ENCODE measurements at places on chromosomes 2 and 18.

DNA sequence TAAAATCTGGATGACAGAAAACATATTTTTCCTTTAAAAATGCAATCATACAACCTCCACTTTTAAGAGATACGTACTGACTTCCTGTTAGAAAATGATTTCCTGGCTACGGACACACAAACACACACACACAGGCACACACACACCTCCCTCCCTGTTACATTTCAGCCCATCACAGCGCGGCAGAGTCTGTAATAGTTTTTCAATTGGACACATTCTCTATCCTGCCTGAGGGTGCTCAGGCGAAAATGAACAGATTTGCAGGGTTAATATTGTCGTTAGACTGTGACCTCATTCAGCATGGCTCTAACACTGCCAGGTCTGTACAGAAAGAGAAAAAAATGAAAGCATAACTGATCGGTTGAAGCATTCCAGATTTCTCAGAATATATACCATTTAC, 45.0 kb downstream of the KCTD1 start:
- no peak for DNase-seq

- no peak for DNase-seq
These were observed 38.3 kb downstream of the HAT1 start for GRCh38 chr2:171960570-171960969.

DNA sequence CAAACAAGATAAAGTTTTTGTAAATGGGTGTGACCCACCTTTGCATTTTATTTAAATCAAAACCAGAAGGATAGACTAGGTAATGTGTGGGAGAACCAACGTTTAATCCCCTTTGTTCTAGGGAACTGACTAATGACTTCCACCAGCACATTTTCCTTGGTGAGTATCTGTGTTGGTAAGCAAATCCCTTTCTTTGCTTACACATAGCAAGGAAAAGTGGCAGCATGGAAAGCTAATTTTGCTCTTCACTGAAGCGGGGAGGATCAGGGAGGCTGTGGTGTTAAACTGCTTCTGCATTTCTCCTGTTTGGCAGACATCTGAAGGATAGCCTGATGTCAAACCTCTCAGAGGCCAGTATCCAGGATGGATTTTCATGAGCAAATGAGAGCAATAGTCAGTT, 331.1 kb downstream of the PTPRM start:
- DNase-seq, result no peak

DNA sequence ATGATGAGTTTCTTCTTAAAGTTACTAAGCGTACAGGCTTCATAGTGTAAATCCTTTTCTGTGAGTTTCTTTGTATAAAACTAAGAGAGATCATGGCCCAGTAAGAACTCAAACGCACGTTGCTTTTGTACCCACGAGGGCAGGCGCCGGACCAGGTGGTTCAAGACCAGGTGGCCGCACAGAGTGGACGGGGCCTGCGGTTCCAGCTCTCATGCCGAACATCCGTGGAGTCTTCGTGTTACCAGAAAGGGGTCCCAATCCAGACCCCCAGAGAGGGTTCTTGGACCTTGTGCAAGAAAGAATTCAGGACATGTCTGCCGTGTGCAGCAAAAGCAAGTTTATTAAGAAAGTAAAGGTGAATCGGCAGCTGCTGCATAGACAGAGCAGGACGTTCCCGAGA, 53.0 kb downstream of the KCNG2 start:
- no peak for DNase-seq

GRCh38 chr2:149906886-149907285, 319.3 kb upstream of the MMADHC start:
- DNase-seq, result no peak

- no peak for DNase-seq
These were observed 522.9 kb downstream of the TMEM182 start for GRCh38 chr2:103284750-103285149.

DNA sequence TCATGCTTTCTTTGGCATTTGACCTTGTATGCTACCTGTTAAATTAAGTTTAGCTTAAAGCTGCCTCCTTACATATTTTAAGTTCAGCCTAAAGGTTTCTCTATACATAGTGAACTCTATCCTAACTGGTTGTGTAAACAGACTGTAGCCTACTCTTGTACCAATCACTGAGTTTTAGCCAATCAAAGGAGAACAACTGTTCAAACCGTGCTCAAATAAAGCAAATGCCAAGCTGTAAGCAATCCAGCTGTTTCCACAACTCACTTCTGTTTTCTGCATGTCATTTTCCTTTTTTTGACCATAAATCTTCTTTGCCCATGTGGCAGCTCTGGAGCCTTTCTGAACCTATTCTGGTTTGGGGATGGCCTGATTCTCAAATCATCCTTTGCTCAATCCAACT, 1603.8 kb upstream of the ACVR2A start:
- DNase-seq, result no peak

GRCh38 chr2:156329927-156330726, 2.4 kb downstream of the NR4A2 start:
- DNase-seq, result no peak

DNA sequence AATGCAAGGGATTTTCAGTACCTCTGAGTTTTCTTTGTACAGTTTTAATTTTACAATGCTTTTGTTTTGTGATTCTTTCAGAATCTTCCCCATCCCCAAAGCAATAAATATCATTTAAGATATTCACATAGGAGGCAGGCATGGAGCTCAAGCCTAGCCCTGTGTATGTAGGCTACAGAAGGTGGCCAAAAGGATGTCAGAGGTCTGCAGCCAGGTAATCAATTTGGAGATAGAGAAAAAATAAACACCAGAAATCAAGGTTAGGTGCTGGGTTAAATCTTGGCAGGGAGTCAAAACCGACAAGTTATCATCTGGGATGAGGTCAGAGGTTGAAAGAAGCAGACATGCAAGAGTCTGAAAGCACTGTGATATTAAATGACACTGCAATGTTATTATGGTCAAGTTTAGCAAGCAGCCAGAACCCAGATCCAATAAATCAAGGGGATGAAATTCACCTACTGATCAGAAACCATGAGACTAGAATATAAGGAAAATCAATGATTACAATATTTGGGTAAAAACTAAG, 45.1 kb upstream of the LRP1B start:
- DNase-seq, result no peak

DNA sequence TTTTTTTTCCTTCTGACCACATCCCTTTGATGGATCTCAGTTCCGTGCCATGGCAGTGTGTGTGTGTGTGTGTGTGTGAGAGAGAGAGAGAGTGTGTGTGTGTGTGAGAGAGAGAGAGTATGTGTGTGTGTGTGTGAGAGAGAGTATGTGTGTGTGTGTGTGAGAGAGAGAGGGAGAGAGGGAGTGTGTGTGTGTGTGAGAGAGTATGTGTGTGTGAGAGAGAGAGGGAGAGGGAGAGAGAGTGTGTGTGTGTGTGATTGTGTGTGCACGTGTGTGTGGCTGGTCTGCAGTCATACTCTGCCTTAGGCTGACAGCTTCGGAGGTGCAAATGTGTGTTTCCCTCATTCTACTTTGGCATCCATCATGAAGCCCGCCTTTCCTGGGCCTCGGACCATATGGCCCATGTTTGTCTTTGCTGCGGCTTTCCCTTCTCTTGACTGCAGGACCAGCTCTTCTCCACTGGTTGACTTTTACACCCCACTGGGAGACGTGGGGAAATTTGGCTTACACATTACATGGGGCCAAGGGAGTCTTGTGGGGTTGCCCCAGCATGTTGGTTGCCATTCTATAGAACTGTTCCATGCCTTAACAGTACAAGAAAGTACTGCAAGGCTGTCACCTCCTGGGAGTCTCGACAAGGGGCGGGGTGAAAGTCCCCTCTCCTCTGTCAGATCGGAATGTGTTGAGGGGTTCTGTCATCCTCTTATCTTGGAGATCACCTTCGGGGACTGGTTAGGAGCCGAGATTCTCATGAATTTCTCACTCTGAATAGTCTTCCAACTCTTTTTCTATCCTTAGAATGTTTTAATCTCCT, 21.6 kb downstream of the TSN start:
- no peak for DNase-seq

- no peak for DNase-seq
These were observed 834.8 kb downstream of the CPS1 start for GRCh38 chr2:211391189-211391567.

DNA sequence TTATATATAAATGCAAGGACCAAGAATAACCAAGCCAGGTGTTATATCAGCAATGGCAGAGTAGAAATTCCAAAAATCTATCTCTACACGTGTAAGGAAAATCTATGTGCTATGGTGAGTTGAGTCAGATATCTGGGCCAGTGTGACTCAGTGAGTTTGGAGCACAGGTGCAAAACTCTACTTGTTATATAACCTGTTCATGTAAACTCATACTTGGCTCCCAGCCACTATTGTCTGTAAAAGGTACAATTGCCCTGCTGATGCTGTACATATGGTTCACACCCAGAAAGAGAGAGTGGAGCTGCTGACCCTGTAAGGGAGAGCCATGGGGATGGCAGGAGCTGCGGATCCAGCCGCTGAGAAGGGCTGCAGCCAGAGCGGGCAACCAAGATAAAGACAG, 112.0 kb downstream of the TRABD2A start:
- DNase-seq, result no peak

GRCh38 chr18:79690586-79691482, 11.2 kb downstream of the CTDP1 start:
- DNase-seq, result no peak

GRCh38 chr2:181164699-181165098, 184.3 kb downstream of the UBE2E3 start:
- no peak for DNase-seq

Measured in HCT116 (cell line).